ENCODE measurements at places on chromosomes 7 and 10. TPM values are rescaled to one million over a fixed set of nuclear protein-coding genes. Genes with fewer than 3 reads are reported as not detected.

CPA2 gene
- not detected for total RNA-seq

SDK1 gene
- 6.5 TPM for total RNA-seq

CTAGE6 gene
- 0.28 TPM for total RNA-seq

CPN1 gene
- total RNA-seq = not detected

TBX20 gene
- total RNA-seq = 4.6 TPM

SCD gene
- total RNA-seq = 439 TPM

SGCE gene
- total RNA-seq = 84.4 TPM

SAP25 gene
- not detected for total RNA-seq

DEPP1 gene
- total RNA-seq = 22.6 TPM

GJD4 gene
- total RNA-seq = not detected

DGKB gene
- 0.14 TPM for total RNA-seq

BNIP3 gene
- total RNA-seq = 86.6 TPM

CHAT gene
- total RNA-seq = not detected

CNNM1 gene
- total RNA-seq = 0.09 TPM

CPA5 gene
- total RNA-seq = not detected

CBLL1 gene
- total RNA-seq = 9.2 TPM

ELFN1 gene
- total RNA-seq = 2.1 TPM

SPDYE11 gene
- not detected for total RNA-seq

PHYHIPL gene
- not detected for total RNA-seq

PLEKHS1 gene
- 0.09 TPM for total RNA-seq

CTAGE4 gene
- total RNA-seq = 0.28 TPM

OR2A12 gene
- not detected for total RNA-seq

ZNF804B gene
- not detected for total RNA-seq

SUN3 gene
- not detected for total RNA-seq

SPRN gene
- total RNA-seq = 0.43 TPM

CPEB3 gene
- total RNA-seq = 0.55 TPM

CACNA2D1 gene
- 90.3 TPM for total RNA-seq

PDZD7 gene
- total RNA-seq = 1.1 TPM

FOXI2 gene
- not detected for total RNA-seq

CHST3 gene
- total RNA-seq = 24.7 TPM

PCDH15 gene
- under 0.01 TPM for total RNA-seq

ZNF479 gene
- not detected for total RNA-seq

CYP3A5 gene
- 0.28 TPM for total RNA-seq

SLC26A3 gene
- not detected for total RNA-seq

COL13A1 gene
- 20.3 TPM for total RNA-seq

TSPAN12 gene
- 10.8 TPM for total RNA-seq

HABP2 gene
- total RNA-seq = not detected

CAPZA2 gene
- total RNA-seq = 131 TPM

C7orf33 gene
- total RNA-seq = not detected

IL2RA gene
- not detected for total RNA-seq

MACC1 gene
- 0.92 TPM for total RNA-seq

ABLIM1 gene
- total RNA-seq = 3.1 TPM

COMMD3 gene
- 57.8 TPM for total RNA-seq

AGAP3 gene
- 26.2 TPM for total RNA-seq

UNC5B gene
- 22.0 TPM for total RNA-seq
